ENCODE measurements at places on chromosomes 3 and 15. TPM values are rescaled to one million over a fixed set of nuclear protein-coding genes. Genes with fewer than 3 reads are reported as not detected.
A peak's percentile ranks its signal among the peaks of the same experiment; 100 is the strongest.

The AHSG gene
- total RNA-seq: not detected

The TMC3 gene
- total RNA-seq: not detected

The PRR20G gene
- total RNA-seq: not detected

The IL5RA gene
- total RNA-seq: 0.95 TPM

The CHRFAM7A gene
- total RNA-seq: 0.19 TPM

DNA sequence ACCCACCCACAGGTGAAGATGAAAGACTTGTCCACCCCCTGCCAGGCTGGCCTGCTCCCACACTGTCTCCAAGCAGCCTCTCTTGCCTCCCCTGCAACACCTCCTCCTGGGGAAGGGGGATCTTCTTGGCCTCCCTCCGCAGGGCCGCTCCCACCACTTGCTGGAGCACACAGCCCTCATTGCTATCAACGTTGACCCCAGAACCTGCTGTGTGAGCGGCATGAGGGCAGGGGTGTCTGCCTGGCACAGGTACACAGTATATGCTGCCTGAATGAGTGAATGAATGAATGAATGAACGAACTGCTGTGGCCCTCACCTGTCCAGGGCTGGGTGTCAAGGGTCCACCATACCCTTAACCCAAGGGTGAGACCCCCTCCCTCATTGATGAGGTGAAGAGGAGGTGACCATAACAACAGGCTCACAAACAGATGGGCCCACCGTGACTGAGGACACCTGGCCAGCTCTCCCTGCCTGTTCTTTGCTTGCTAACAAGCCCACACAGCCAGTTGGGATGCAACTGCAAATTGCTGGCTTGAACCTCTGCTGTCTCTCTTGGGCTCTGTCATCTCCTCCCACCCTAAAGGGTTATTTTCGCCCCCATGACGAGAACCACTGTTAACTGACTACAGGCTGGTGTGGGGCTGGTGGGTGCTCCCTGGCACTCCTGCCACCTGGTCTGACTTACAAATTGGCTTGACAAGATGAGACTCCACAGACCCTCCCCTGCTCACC, 22.5 kb downstream of the SLC41A3 start:
- H3K4me3 ChIP-seq: no peak overlapping the region
- peaks cover 17% of the 10 kb centered on the region for H3K36me3 ChIP-seq
- no peaks in the 10 kb centered on the region for H3K27me3 ChIP-seq
- H3K4me1 ChIP-seq: peaks cover 21% of the 10 kb centered on the region
- no peak for DNase-seq

GRCh38 chr15:63362196-63362595, 19.4 kb downstream of the CA12 start:
- H3K4me3 ChIP-seq: no peak overlapping the region
- H3K27ac ChIP-seq: no peak overlapping the region
- DNase-seq: no peak
- H3K36me3 ChIP-seq: no peaks in the 10 kb centered on the region
- peaks cover 5% of the 10 kb centered on the region for H3K4me1 ChIP-seq

- peaks cover 5% of the 10 kb centered on the region for H3K4me1 ChIP-seq
- no peak for DNase-seq
- H3K27me3 ChIP-seq: no peaks in the 10 kb centered on the region
- H3K27ac ChIP-seq: no peak overlapping the region
These were observed 560.8 kb downstream of the FOXP1 start for GRCh38 chr3:71022551-71023335.

DNA sequence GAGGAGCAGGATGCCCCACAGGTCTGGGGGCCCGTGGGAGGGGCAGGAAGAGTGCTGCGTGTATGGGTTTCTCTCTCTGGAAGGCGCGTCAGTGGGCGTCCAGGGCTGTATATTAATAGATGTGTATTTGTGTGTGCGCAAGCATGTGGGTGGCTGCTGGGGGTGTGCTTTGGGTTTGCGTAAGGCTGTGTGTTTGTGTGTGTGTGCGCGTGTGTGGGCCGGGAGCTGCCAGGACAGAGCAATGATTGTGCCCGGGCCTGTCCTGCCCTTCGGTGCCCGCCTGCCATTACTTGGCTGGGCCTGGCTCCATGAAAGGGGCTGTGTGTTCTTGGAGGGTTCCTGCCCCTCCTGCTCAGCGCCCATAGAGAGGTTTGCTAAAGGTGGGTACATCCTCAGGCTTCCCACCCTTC, 16.3 kb downstream of the CSPG4 start:
- no peak overlapping the region for H3K4me3 ChIP-seq
- H3K4me1 ChIP-seq: peaks cover 87% of the 10 kb centered on the region
- H3K36me3 ChIP-seq: no peaks in the 10 kb centered on the region
- H3K27ac ChIP-seq: peak overlapping the region; percentile 86

DNA sequence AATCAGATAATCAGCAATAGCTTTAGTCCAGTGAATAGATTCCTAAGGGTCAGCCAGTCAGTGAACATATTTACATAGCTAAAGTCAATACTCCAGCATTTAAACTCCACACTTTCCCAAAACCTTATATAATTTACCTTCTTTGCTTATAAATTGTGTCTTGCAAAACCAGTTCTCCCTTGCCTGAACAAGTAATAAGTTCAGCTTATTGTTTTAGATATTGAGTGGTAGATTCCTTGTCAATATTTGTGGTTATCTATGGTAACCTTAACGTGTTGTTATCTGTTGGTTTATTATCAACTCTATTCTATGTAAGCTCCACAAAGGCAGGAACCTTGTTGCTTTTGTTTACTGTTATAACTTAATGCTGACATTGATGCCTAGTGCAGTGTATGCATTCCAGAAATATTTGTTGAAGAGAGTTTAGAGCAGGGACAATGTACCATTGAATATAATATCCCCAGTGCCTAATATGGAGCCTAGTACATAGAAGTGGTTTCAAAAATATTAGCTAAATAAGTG, 24.0 kb downstream of the PLSCR5 start:
- no peak overlapping the region for H3K27ac ChIP-seq
- H3K36me3 ChIP-seq: no peaks in the 10 kb centered on the region
- DNase-seq: no peak
- H3K4me1 ChIP-seq: no peaks in the 10 kb centered on the region

GRCh38 chr3:16181361-16181760, 6.9 kb downstream of the GALNT15 start:
- no peak overlapping the region for H3K4me3 ChIP-seq
- peaks cover 12% of the 10 kb centered on the region for H3K4me1 ChIP-seq
- H3K27ac ChIP-seq: peak overlapping the region; percentile 32
- DNase-seq: no peak

DNA sequence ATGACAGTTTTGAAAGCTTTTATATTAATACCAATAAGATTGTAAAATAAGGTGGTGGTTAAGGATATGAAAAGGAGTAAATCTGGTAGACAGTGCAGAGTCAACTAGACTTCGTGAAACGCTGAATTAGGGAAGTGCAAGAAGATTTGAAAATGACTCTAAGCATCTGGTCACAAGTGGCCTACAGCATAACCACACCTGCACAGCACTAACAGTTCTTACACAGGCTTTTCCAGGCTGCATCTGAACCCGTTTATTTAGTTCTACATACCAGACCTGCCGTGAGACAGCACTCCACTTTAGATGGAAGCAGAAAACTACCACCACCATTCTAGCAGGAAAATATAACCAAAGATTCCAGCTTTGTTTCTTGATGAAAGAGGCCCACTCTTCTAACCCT, 1.9 kb downstream of the DMXL2 start:
- H3K4me3 ChIP-seq: peak overlapping the region; percentile 94
- DNase-seq: no peak
- H3K36me3 ChIP-seq: no peaks in the 10 kb centered on the region

DNA sequence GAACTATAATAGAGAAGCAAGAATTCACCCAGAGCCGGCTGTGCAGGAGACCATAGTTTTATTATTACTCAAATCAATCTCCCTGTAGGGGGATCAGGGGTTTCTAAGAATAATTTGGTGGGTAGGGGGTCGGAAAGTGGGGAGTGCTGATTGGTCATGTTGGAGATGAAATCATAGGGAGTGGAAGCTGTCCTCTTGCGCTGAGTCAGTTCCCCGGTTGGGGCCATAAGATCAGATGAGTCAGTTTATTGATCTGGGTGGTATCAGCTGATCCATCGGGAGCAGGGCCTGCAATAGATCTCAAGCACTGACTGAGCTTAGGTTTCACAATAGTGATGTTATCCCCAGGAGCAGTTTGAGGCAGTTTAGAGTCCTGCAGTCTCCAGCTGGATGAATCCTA, 97.0 kb upstream of the SNRPN start:
- H3K27ac ChIP-seq: no peak overlapping the region
- no peak overlapping the region for H3K4me3 ChIP-seq
- H3K4me1 ChIP-seq: no peaks in the 10 kb centered on the region
- DNase-seq: no peak
- H3K36me3 ChIP-seq: no peaks in the 10 kb centered on the region
- no peaks in the 10 kb centered on the region for H3K27me3 ChIP-seq

DNA sequence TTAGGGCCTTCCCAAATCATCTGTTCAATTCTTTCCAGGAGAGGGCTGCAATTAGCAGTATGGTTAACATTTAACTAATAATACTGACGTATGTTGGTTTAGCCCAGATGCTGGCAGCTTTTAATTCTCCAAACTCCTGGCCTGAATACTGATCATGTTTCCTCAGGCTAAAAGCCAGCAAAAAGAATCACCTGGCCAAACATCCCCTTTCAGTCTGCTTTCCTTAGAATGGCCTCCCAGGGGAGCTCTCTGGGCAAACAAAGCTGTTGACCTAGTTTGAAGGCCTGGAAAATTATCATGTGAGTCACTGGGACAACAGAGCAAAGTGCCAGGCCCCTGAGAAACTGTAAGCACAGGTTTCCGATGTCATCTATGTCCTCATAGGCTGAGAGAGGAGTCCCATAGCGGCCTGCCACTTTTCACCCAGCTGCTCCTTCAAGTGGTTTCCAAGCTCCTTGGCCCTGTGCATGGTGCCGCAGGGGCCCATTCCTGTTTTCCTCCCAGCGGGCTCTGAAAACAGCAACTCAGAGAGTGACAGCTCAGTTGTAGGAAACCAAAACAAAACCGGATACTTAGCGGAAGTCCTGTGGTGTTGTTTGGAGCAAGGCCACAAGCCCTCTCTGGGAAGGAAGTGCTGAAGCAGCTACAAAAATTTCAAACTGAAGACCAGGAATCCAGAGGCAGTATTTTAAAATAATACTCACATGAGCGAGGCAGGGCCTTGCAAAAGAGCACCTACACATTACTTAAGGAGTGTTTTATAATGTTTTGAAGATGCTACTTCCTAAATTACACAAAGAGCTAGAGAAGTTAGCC, 36.5 kb upstream of the RAB11A start:
- no peak overlapping the region for H3K4me3 ChIP-seq
- no peaks in the 10 kb centered on the region for H3K36me3 ChIP-seq
- DNase-seq: no peak
- H3K27ac ChIP-seq: peak overlapping the region; percentile 69

- no peaks in the 10 kb centered on the region for H3K27me3 ChIP-seq
- no peaks in the 10 kb centered on the region for H3K36me3 ChIP-seq
- H3K27ac ChIP-seq: no peak overlapping the region
- no peak overlapping the region for H3K4me3 ChIP-seq
These were observed 213.2 kb upstream of the DCBLD2 start for GRCh38 chr3:99114565-99115291.

DNA sequence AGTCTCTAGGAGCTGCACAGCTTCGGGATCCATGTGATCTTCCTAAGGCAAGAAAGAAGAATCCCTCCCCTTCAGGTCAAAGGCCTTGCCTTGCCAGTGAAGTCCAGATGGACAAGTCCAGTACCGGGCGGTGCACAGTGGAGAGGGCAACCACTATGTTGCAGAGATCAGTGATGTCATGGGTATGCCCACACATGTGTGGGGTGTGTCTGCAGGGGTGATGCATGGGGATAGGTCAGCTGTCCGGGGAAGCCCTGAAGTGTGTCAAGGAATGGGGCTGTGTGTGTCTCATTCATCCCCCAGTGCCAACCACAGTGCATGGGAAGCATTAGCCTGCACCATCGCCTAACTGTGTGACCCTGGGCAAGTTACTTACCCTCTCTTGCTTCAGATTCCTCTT, 66.5 kb downstream of the TLE3 start:
- H3K4me3 ChIP-seq: no peak overlapping the region
- H3K4me1 ChIP-seq: no peaks in the 10 kb centered on the region
- H3K27me3 ChIP-seq: peaks cover 70% of the 10 kb centered on the region

DNA sequence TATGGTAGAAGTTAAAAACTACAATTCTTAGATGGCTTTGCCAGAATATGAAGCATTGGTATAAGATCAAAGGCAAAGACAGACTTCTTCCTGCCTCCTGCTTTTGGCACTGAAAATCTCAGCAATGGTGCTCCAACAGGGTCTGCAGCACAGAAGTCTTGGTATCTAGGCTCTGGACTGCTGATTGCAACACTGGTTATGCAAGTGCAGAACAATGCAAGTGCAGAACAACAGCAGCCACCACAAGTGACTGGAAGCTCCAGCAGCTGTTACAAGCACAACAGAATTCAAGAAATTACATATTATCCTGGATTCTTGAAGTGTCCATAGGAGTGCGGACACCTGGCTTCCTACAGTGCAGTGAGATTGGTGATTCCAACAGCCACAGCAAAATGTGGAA, 33.7 kb downstream of the ZBTB20 start:
- H3K4me3 ChIP-seq: no peak overlapping the region
- H3K36me3 ChIP-seq: no peaks in the 10 kb centered on the region
- no peaks in the 10 kb centered on the region for H3K27me3 ChIP-seq
- no peak overlapping the region for H3K27ac ChIP-seq
- H3K4me1 ChIP-seq: no peaks in the 10 kb centered on the region

DNA sequence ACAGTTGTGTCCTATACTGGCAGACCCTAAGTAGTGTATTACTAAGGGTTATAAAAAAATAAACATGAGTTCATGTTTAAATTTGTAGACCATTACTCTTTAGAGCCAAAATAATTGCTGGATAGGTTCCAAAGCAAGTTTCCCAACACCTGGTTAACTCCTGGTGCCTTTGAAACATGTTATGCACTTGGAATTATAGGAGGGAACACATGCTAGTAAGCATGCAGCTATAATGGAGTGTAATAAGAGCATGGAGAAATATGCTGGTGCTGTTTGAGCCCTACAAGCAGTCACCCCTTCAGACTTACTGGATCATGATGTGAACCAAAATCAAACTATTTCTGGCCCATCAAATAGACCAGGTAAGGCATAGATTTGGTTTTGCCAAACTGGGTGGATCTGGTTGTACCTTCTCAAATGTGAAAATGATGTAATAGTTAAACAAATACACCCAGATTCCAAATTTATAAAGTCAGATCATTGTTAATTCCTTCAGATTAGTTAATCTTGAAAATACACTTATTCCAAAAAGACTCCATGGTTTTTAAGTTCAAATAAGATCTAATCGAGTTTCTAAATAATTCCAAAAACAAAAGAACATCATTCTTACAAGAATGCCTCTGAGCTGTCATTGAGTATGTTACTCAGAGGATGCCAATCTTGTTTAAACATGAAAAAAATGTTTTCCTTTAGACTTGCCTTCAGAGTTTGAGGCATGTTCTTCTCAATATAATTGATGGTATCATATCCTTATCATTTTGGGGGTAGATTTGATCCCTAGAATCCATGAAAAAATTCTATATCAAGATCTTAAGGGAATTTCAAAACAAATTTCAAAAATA, 69.3 kb downstream of the LRRC28 start:
- no peak overlapping the region for H3K4me3 ChIP-seq
- peak overlapping the region; percentile 57 for H3K27ac ChIP-seq
- DNase-seq: no peak

DNA sequence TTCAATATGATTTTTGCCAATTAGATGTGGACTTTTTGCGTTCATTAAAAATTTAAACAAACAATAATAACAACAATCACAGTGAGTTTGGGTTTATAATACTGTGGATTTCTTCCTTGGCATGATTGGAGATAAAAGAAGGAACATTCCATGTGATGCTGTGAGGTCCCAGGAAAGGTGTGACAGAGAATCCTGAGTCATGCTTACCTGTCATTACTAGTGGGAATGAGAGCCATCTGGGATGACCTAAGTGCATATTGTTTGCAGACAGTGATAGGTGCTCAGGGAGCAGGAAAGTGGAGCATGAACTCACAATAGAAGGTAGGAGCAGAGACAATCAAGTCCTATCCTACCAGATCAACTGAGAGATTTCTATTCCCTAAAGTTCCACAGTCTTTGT, 766.5 kb upstream of the CFAP20DC start:
- no peaks in the 10 kb centered on the region for H3K27me3 ChIP-seq
- H3K36me3 ChIP-seq: no peaks in the 10 kb centered on the region
- no peaks in the 10 kb centered on the region for H3K4me1 ChIP-seq
- H3K4me3 ChIP-seq: no peak overlapping the region
